ENCODE measurements at places on chromosomes 12 and 14. TPM values are rescaled to one million over a fixed set of nuclear protein-coding genes. Genes with fewer than 3 reads are reported as not detected.

DNA sequence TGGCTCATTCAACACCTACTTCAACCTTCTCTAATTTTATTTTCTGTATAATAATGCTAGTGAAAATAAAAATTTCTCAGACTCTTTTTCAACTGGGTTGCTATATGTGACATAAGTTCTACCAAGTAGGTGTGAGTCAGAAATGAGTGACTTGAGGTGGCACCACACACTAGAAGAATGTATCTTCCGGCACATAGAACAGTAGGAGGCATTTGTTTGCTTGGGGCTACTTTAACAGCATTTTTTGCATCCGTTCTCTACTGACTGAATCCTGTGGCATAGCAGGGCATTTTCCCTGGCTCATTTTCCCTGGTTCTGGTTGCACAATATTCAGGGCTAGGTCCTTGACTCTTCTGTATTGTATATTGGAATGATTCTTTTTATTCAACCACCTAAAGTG, 194.0 kb upstream of the SLC16A7 start:
- no peak overlapping the region for H3K4me3 ChIP-seq
- H3K27me3 ChIP-seq, result no peaks in the 10 kb centered on the region
- no peak overlapping the region for H3K27ac ChIP-seq
- no peaks in the 10 kb centered on the region for H3K4me1 ChIP-seq

DNA sequence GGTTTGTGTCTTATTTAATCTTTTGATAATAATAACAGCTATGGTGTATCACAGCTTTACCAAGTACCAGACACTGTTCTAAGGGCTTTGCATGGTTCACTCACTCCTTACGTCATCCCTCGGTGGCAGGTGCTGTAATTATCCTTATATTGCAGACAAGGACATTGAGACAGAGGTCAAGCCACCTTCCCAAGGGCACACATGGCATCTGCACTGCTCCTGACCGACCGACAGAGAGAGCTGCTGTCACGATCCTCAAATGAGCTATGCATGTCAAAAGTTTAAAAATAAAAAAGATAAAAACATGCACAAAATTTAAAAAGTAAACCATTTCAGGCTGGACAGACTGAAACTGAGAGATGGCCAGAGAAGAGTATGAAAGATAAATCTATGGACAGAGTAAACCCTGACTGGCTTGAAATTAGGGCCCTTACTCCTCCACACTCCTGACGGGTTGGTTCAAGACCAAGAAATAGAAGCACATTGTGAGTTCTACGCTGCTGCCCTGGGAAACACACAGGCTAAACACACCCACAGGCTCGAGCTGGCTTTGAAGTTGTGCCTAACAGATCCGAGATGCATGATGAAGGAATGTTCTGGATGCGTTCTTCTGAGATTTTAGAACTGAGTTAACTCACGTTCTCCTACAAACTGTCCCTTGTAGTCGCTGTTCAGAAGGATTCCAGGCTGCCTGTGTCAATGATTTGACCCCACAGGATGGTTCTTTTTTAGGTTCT, 268.7 kb downstream of the ZFP36L1 start:
- no peak overlapping the region for H3K4me3 ChIP-seq
- H3K36me3 ChIP-seq, result no peaks in the 10 kb centered on the region
- no peaks in the 10 kb centered on the region for H3K27me3 ChIP-seq

GRCh38 chr14:25150401-25150800, 100.5 kb upstream of the STXBP6 start:
- no peaks in the 10 kb centered on the region for H3K27me3 ChIP-seq
- no peak overlapping the region for H3K27ac ChIP-seq
- no peak overlapping the region for H3K4me3 ChIP-seq
- no peaks in the 10 kb centered on the region for H3K36me3 ChIP-seq

- H3K4me3 ChIP-seq, result no peak overlapping the region
- H3K27me3 ChIP-seq, result no peaks in the 10 kb centered on the region
These were observed 23.9 kb upstream of the MAP1LC3B2 start for GRCh38 chr12:116535241-116535640.

DNA sequence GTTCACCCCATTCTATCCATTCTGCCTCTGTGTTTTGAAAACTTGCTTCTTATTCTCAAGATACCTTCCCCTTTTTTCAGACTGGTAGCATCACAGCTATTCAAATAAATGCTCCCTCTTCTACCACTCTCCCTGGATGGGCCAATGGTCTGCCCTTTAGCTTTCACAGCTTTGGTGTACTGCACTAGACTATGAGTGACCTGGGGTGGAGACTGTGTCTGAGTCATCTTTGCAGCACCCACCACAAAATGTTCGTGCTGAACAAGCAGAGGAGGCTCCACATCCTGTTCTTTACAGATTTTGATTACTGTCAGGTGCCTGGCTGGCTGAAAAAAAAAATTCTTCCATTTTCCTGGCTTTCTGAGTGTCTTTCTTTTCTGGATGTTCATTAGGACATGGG, 1104.1 kb upstream of the TMEM132C start:
- H3K4me1 ChIP-seq, result peaks cover 19% of the 10 kb centered on the region
- no peaks in the 10 kb centered on the region for H3K27me3 ChIP-seq
- no peaks in the 10 kb centered on the region for H3K36me3 ChIP-seq
- H3K4me3 ChIP-seq, result no peak overlapping the region

GRCh38 chr12:94080341-94081009, 67.9 kb upstream of the PLXNC1 start:
- no peaks in the 10 kb centered on the region for H3K36me3 ChIP-seq
- no peak overlapping the region for H3K27ac ChIP-seq
- no peaks in the 10 kb centered on the region for H3K27me3 ChIP-seq
- no peak for DNase-seq
- peaks cover 8% of the 10 kb centered on the region for H3K4me1 ChIP-seq

- H3K4me1 ChIP-seq, result no peaks in the 10 kb centered on the region
- peaks cover 13% of the 10 kb centered on the region for H3K27me3 ChIP-seq
- no peak within 1 kb of the TSS for H3K27ac ChIP-seq
- no peak for DNase-seq
These were observed at the start of gene GALNT8 for GRCh38 chr12:4719821-4720636. TSS of gene GALNT8 (plus strand) at chr12:4720400. CDS start at chr12:4720678, 278 bp downstream.

The CDK2 gene
- total RNA-seq, result 16.0 TPM

GRCh38 chr14:30681752-30682355, 59.7 kb downstream of the SCFD1 start:
- no peaks in the 10 kb centered on the region for H3K27me3 ChIP-seq
- peaks cover 18% of the 10 kb centered on the region for H3K36me3 ChIP-seq
- no peak for DNase-seq
- no peaks in the 10 kb centered on the region for H3K4me1 ChIP-seq
- no peak overlapping the region for H3K4me3 ChIP-seq
- H3K27ac ChIP-seq, result no peak overlapping the region

DNA sequence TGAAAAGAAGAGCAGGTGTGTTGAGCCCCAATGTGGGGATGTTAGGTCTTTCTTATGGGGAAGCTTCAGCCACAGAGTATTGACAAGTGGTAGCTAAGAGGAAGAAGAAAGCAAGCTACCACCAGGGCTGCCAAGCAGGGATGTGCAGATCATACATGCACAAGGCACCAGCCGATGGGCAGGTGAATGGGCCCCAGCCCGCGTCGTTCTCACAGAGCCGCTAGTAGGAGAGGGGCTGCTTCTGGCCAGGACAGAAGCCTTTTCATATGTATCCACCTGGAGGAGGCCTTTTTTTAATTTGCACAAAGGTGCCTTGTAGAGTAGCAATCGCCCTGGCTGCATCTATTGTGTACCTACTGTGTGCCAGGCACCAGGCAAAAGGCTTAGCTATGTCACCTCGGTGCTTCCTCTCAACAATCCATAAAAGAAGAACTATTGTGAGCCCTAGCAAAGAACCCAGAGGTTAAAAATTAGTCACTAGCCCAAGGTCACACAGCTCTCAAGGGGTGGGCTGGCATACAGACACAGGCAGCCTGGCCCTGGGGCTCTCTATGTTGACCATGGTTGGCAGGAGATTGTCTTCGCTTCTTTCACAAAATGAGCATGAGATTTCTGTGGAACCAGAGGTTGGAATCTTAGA, 8.2 kb downstream of the NUAK1 start:
- no peaks in the 10 kb centered on the region for H3K36me3 ChIP-seq
- peaks cover 14% of the 10 kb centered on the region for H3K27me3 ChIP-seq
- H3K4me3 ChIP-seq, result no peak overlapping the region

DNA sequence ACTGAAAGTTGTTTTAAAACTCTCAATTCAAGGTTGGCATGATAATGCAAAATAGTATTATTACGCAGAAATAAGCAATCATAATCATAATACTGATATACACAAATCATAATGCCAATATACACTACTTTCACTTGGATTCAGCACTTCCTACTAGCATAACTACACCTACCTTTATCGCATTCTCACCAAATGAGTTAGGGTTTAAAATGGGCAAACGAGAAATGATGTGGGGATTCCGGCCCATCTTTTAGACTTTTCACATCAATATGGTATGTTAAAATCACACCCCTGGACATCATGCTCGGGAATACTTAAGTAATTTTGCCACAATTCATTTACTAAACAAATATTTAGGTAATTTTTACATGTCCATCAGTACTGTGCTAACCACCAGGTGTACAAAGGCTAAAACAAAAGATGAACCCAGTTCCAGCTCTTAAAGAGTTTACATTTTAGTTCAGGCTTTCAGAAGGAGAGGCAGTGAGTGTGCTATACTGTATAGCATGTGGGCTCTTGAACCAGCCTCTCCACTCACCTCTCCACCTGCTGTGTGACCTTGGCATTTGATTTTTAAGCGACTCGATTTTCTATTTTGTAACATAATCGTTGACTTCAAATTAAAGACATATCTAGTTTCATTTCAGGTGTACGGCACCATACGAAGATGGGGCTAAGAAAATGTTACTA, 1.1 kb upstream of the USP15 start:
- peak; percentile 42 for DNase-seq
- H3K27ac ChIP-seq, result peak overlapping the region; percentile 97
- no peaks in the 10 kb centered on the region for H3K27me3 ChIP-seq
- peaks cover 12% of the 10 kb centered on the region for H3K4me1 ChIP-seq
- peak overlapping the region; percentile 81 for H3K4me3 ChIP-seq
- no peaks in the 10 kb centered on the region for H3K36me3 ChIP-seq

DNA sequence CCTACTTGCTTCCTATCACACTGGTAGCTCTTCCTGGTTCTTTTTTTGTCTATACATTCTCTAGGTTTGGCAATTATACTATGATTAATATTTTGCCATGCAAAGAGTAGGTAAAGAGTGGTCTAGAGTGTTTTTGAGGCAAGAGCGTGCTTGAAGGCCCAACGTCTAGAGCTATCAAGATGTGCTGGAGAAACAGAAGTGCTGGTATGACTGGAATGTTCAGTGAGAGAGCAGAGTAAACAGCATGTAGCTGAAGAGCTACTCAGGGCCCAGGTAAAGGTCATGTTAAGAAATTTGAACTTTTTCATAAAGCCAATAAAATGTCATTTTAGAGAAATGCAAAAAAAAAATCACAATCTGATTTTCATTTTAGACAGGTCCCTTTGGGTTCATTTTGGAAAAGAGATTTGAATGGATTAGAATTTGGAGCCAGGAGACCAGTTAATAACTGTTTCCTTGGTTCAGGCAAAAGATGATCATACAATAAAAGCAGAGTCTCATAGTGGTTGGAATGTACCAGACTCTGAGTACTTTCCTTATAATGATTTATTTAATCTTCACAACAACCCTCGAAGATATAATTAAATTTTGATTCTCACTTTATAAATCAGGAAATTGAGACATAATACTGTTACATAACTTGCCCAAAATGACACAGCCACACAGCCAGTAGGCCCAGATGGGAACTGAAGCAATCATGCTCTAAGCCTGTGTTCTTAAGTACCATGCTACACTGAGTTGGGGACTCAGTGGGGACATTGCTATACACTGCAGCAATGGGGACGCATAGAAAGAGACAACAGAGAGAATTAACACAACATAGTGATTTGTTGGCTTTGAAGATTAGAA, 350.1 kb downstream of the NELL2 start:
- no peak overlapping the region for H3K27ac ChIP-seq
- H3K4me3 ChIP-seq, result no peak overlapping the region
- no peaks in the 10 kb centered on the region for H3K4me1 ChIP-seq

The PZP gene
- not detected for total RNA-seq

DNA sequence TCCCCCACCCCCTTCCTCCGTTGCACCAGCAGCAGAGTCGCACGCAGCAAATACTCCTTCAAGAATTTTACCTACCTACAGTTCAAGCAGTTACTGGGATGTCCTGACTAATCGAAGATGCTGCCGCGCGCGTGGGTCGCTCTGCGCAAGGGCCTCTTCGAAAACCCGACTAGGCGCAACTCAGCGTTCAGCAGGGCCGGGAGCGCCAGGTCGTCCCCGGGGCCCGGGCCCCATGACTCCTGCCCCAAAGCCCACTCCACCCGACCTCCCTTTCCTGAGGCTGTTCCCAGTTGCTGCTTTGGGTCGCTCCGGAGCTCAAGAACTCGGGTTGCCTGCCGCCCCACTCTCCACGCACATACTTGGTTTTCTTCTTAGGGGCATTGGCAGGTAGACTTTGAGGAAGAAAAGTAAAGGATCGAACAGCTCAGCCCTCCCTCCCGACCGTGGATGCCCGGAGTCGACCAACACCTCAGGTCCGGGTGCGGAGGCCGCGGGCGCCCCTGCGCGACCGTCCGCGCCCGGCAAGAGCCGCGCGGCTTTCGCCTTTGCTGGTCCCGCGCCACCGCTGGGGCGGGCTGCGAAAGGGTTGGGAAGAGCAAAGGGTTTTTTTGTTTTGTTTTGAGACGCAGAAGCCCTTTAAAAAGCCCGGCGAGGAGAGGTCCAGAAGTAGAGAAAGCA, 1.9 kb downstream of the BMP4 start:
- H3K27ac ChIP-seq, result no peak overlapping the region
- no peaks in the 10 kb centered on the region for H3K36me3 ChIP-seq
- peak overlapping the region; percentile 46 for H3K4me3 ChIP-seq
- peak; percentile 8 for DNase-seq
- peaks cover 50% of the 10 kb centered on the region for H3K27me3 ChIP-seq

GRCh38 chr12:29781705-29782266, 2.0 kb downstream of the TMTC1 start:
- H3K4me3 ChIP-seq, result no peak overlapping the region
- DNase-seq, result no peak
- H3K27me3 ChIP-seq, result peaks cover 27% of the 10 kb centered on the region
- H3K27ac ChIP-seq, result no peak overlapping the region
- H3K4me1 ChIP-seq, result no peaks in the 10 kb centered on the region

DNA sequence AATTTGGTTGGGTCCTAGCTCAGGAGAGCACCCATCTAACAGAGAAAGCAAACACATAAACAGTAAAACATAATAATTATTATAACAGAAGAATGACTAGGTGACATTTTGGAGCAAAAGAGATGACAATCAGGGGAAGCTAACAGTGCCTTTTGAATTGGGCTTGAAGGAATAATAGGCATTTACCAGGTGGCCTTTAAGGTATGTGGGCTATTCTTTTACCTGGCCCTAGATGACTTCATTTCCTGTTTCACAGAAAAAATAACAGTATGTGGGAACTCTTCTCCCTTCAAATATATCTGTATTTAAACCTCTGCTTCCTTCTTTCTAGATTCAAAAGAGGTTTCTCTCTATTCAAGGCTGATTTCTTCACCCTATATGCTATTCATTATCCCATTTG, 3.8 kb downstream of the IRAK4 start:
- H3K27me3 ChIP-seq, result no peaks in the 10 kb centered on the region
- peaks cover 12% of the 10 kb centered on the region for H3K36me3 ChIP-seq
- no peak overlapping the region for H3K4me3 ChIP-seq

The RNF34 gene
- 63.1 TPM for total RNA-seq

- peak; percentile 19 for DNase-seq
- H3K27ac ChIP-seq, result no peak overlapping the region
- H3K27me3 ChIP-seq, result peaks cover 40% of the 10 kb centered on the region
These were observed 1.3 kb downstream of the ARHGEF40 start for GRCh38 chr14:21071225-21072030.

- no peak for DNase-seq
- H3K27me3 ChIP-seq, result no peaks in the 10 kb centered on the region
These were observed 32.4 kb upstream of the HELB start for GRCh38 chr12:66269757-66270383.

Measured in CD4-positive, alpha-beta T cell (primary cell).